DMS153 (cell line): ENCODE measurements at places on chromosomes 3 and 15.
A peak's percentile ranks its signal among the peaks of the same experiment; 100 is the strongest.

GRCh38 chr3:30518181-30518864, 88.1 kb upstream of the TGFBR2 start:
- peak; percentile 18 for DNase-seq

DNA sequence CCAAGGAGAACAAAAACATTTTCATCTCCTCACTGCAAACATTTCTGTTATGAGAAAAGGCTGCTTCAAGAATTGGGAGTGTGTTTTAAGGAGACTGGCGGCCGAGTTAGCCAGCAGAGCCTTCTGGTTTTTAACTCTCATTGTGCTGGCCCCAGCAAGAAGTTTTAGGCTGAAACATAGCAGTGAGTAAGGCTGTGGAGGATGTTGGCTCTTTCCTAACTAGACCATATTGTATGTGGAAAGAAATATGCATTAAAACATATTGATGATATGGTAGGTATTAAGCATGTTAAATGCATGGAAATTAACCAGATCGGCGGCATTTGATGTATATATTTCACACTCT, 90.7 kb downstream of the TIGIT start:
- no peak for DNase-seq

GRCh38 chr3:55369141-55369847, 117.8 kb downstream of the WNT5A start:
- no peak for DNase-seq

DNA sequence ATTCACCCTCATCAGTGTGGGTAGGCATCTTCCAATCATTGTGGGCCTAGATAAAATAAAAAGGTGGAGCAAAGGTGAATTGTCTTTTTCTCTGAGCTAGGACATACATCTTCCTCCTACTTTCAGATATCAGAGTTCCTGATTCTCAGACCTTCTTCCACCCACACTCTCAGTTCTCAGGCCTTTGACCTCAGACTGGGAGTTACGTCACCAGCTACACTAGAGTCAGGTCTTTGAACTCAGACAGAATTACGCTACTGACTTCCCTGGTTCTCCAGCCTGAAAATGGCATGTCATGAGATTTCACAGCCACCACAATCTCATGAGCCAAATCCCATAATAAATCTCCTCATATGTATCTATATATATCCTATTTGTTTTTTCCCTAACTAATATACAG, 39.0 kb downstream of the STRIT1 start:
- DNase-seq: no peak

DNA sequence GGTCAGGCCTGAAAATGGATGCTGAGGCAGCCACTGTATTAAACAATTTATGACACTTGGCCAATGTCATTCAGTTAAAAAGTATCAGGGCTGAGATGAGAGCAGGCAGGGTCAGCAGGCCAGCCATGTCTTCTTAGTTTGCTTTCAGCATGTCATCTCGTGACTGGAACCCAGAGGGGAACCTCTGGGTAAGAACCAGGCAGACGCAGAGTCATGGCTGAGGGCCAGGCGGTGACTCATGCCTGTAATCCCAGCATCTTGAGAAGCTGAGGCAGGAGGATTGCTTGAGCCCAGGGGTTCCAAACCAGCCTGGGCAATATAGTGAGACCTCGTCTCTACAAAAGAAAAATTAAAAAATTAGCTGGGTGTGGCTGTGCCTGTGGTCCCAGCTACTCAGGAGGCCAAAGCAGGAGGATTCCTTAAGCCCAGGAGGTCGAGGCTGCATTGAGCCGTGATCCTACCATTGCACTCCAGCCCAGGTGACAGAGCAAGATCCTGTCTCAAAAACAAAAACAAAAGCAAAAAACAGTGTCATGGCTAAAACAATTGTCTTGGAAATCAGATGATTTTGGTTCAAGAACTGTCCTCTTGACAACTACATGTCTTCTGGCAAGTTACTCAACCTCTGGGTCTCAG, 11.7 kb downstream of the BCL2L10 start:
- DNase-seq: no peak
